ENCODE measurements at places on chromosomes 16 and 17. TPM values are rescaled to one million over a fixed set of nuclear protein-coding genes. Genes with fewer than 3 reads are reported as not detected.

SKAP1 gene
- 54.2 TPM for total RNA-seq

UTP18 gene
- 74.6 TPM for total RNA-seq

CES4A gene
- 3.5 TPM for total RNA-seq

PRR29 gene
- total RNA-seq: 0.93 TPM

PLD2 gene
- total RNA-seq: 5.4 TPM

NAGS gene
- 0.82 TPM for total RNA-seq

C16orf87 gene
- 16.5 TPM for total RNA-seq

ATP1B2 gene
- total RNA-seq: 0.10 TPM

KRT10 gene
- total RNA-seq: 48.6 TPM

TMEM106A gene
- total RNA-seq: 10.6 TPM

Measured in activated naive CD8-positive, alpha-beta T cell treated with anti-CD3 and anti-CD28 coated beads for 36 hours (primary cell).